ENCODE measurements at places on chromosomes 5 and 9.

GRCh38 chr9:130555968-130556367, 23.4 kb upstream of the FUBP3 start:
- peak; percentile 53 for DNase-seq

DNA sequence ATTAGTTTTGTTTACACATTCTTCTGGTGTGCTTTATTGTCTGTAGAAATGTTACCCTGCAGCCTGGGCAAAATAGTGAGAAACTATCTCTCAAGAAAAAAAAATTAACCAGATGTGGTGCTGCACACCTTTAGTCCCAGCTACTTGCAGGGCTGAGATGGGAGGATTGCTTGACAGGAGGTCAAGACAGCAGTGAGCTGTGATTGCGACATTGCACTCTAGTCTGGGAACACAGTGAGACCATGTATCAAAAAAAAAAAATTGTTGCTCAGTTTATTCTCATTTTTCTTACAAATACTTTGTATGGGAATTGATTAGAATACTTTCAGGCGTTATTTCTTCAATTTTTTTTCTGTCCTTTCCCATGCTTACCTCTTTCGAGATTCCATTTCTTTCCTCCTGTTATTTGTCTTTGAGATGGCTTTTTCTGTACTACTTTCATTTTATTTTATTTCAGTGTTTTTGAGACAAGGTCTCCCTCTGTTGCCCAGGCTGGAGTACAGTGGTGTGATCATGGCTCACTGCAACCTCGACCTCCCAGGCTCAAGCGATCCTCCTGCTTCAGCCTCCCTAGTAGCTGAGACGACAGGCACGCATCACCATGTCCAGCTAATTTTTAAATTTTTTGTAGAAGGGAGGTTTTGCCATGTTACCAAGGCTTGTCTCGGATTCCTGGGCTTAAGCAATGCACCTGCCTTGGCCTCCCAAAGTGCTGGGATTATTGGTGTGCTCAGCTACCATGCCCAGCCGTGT, 24.9 kb downstream of the TENT2 start:
- no peak for DNase-seq

DNA sequence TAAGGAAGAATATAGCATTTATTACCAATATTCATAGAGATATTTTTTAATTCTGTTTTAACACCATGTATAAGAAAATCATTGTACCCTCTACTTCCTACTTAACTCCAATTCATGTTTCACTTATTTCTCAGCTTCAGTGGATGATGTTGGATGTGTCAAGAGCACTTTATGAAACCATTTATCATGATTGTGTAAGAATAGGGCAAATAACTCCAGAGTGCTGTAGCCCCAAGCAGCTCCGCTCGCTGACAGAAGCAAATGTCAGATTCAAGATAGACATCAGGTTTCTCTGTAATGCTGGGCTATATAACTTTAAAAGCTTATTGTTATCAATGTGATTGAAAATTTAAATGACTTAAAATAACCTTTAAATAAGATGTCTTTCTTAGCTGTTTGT, 50.4 kb downstream of the MAST4 start:
- peak; percentile 9 for DNase-seq

- peak; percentile 28 for DNase-seq
Observed at GRCh38 chr9:114820776-114821501, 15.1 kb upstream of the TNFSF15 start.

DNA sequence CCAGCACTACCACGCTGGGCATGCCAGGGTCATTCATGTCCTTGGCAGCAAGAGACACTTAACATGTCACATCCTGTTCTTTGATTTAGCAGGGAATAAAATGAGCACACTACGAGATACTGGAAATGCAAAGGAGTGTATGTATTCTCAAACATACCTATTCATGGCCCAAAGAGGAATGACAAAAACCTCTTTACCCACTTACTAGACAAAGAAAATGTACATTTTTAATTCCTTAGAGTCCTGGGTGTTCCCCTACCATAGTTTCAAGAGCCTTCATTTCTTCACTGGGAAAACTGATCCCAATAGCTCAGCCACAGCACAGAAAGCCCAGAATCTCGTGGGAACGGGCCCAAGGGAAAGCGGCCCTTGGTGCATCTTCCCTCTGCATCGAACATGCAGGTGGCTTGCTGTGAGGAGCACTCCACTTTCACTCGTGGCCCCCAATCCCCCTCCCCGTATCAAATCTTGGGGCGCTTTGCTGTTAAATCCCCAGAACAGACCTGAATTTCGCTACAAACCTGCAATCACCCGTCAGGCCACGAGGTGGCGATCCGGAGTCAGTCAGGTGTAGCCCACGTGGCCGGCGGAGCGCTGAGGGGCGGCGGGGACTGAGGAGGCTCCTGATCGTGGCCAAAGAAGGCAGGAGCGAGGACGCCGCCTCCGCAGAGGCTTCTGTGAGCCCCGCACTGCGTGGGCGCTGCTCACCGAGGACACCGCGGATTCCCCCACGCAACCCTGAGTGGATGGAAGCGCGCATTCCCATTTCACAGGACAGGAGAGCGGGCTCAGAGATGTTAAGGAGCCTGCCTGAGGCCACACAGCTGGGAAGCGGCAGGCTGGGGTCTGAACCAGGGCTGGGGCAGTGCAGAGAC, 91.4 kb downstream of the LMX1B start:
- DNase-seq, result peak; percentile 74

GRCh38 chr5:130488252-130488651, 584.0 kb downstream of the CHSY3 start:
- DNase-seq, result no peak

DNA sequence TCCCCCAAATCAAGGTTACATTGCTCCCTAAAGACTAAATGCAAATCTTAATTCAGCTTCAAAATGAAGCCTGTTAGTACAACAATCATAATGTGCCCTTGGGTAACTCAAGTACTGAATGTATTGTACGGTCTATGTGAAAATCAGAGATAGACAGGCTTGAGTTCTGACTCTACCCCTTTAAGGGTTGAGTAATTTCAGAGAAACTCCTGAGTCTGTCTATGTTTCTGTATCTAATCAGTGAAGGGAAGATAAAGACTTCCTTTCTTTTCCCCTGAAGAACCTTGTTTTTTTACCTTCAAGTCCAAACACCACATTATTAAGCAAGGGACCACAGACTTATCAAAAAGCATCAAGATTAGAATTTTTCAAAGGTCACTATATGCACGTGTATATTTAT, 108.2 kb downstream of the MPDZ start:
- DNase-seq, result no peak

DNA sequence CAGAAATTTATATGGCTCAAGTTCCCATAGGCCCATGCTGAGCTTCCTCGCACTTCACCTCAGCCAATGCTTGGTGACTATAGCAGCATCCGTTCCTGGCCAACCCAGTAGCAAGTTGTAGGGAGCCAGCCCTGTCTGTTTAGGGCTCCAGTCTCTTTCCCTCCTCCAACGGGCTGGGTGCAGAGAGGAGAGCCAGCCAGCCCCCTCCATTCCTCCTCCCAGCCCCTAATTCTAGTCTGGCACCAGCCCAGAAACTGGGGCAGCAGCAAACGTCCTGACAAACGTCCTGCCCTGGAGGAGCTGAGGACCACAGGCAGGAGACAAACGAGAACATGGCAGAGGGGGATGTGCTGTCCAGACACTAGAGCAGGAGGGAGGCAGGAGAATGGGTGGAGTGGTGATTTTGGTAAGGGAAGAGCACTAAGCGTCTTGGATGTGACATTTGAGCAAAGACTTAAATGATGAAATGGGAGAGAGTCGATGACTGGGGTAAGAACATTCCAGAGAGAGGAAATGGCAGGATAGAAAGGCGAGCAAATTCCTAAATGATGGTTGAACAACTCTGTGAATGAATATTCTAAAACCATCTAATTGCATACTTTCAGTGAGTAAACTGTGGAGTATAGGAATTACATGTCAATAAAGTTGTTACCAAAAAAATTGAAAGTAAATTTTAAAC, 222.5 kb upstream of the DAPK1 start:
- no peak for DNase-seq

- no peak for DNase-seq
Observed at GRCh38 chr5:6943197-6944112, 230.2 kb downstream of the TENT4A start.

GRCh38 chr9:6418764-6419163, 5.8 kb downstream of the UHRF2 start:
- no peak for DNase-seq

- no peak for DNase-seq
Observed at GRCh38 chr5:38600329-38601045, 44.0 kb upstream of the LIFR start.

- DNase-seq, result no peak
Observed at GRCh38 chr9:123208626-123209174, 59.7 kb downstream of the STRBP start.

GRCh38 chr9:1791191-1791590, 224.0 kb upstream of the SMARCA2 start:
- no peak for DNase-seq

- DNase-seq, result peak; percentile 82
Observed at GRCh38 chr9:114110180-114110579, 11.1 kb upstream of the KIF12 start.

GRCh38 chr9:80076162-80076561, 504.4 kb downstream of the TLE4 start:
- DNase-seq, result no peak

- DNase-seq, result peak; percentile 49
Observed at GRCh38 chr5:174581479-174581878, 142.9 kb upstream of the MSX2 start.

DNA sequence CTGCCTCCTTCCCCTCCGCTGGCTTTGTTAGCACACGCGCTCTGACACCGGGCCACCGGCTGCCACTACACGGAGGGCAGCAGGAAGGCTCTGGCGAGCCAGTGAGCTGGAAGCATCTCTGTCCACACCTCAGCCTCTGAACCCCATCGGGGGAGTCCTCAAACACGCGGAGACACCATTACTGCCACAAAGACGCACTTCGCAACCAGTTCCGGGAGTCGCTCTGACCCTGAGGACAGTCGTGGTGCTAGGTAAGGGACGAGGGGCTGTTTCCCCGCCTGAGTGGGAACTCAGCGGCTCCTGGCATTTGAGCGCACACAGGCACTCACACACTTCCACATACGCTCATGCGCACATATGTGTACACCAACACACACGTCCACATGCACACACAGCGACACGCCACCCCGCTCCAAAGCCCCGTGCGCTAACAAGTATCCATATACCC, 160.0 kb downstream of the C9orf152 start:
- DNase-seq, result no peak

- no peak for DNase-seq
Observed at GRCh38 chr5:16313761-16314160, 134.2 kb upstream of the MARCHF11 start.

DNA sequence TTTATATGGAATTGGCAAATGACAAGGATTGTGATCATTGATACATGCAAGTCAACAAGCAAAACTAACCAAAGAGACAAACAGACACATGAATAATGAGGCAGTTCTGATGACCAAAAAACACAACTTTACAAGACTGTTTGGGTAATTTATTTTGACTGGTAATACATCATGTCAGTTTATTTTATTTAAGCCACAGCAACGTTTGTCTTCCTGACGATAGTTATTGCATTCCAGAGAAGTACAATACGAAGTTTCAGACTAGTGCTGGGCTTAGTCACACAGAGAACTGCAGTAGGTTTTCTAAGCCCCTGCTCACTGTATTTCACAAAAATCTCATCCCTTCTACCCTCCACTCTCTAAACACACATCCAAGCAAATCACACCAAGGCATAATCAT, 514.2 kb downstream of the RAB3C start:
- DNase-seq, result peak; percentile 22

GRCh38 chr5:144189800-144190429, 19.2 kb downstream of the KCTD16 start:
- DNase-seq, result peak; percentile 84

DNA sequence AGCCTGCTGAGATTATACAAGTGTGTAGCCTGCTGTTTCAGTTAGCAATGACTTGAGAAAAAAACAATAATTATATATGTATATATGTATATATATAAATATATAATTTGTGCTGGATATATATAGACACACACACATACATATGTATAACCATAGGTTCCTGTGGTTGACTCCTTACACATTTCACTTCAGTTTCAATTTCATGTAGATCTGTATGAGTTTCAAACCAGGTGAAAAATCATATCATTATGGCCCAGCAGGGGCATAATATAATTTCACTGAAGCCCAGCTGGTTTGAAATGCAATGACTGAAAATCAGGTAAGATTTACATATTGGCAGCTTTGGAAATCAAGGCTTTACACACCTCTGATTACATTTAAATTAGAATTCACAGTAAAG, 690.4 kb upstream of the CDH18 start:
- no peak for DNase-seq

- DNase-seq, result no peak
Observed at GRCh38 chr5:170903075-170903474, 41.3 kb downstream of the RANBP17 start.

- no peak for DNase-seq
Observed at GRCh38 chr5:139146809-139147482, 51.2 kb downstream of the SIL1 start.

GRCh38 chr9:87786876-87787275, 61.0 kb downstream of the CTSL start:
- no peak for DNase-seq

- DNase-seq, result no peak
Observed at GRCh38 chr9:127562279-127562796, 49.7 kb upstream of the STXBP1 start.

- no peak for DNase-seq
Observed at GRCh38 chr5:88834131-88834462, 48.9 kb downstream of the MEF2C start.

- DNase-seq, result no peak
Observed at GRCh38 chr5:9042241-9042640, 503.6 kb downstream of the SEMA5A start.

GRCh38 chr5:131640043-131640856, 5.2 kb upstream of the RAPGEF6 start:
- peak; percentile 70 for DNase-seq

GRCh38 chr5:33841891-33842290, 49.9 kb downstream of the ADAMTS12 start:
- DNase-seq, result peak; percentile 41

GRCh38 chr5:1140171-1140817, 28.4 kb upstream of the SLC12A7 start:
- DNase-seq, result peak; percentile 46

DNA sequence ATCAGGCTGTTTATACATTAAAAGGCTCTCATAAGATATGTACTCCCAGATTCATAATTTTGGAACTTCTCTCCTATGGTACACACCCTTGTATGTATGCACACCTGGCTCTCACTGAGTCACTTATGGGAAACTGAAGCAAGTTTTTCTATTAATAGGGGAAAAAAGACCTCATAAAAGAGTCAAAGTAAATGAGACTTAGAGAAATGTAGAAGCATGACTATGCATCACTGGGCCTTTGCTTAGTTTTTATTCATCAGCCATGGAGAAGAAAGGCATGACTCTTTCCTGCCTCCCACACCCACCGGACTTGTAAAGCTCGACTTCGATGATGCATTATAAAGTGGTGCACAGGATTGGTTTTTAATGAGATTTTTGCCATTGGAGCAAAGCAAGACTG, 28.2 kb downstream of the MTAP start:
- peak; percentile 70 for DNase-seq

Data from GM23248 (cell line).